ENCODE measurements at places on chromosomes 3 and 15.
A peak's percentile ranks its signal among the peaks of the same experiment; 100 is the strongest.

- H3K4me1 ChIP-seq: peaks cover 13% of the 10 kb centered on the region
- H3K27ac ChIP-seq: peak overlapping the region; percentile 85
- no peak for DNase-seq
- no peak overlapping the region for H3K4me3 ChIP-seq
Observed at GRCh38 chr3:129304962-129305222, 26.2 kb downstream of the HMCES start.

- no peak overlapping the region for H3K4me3 ChIP-seq
- no peaks in the 10 kb centered on the region for H3K36me3 ChIP-seq
- H3K27me3 ChIP-seq: no peaks in the 10 kb centered on the region
- no peaks in the 10 kb centered on the region for H3K4me1 ChIP-seq
Observed at GRCh38 chr15:64289550-64289949, 66.4 kb downstream of the CSNK1G1 start.

GRCh38 chr15:69610277-69610676 lies 157.7 kb downstream of the RPLP1 start:
- H3K4me1 ChIP-seq: peaks cover 6% of the 10 kb centered on the region
- no peak overlapping the region for H3K4me3 ChIP-seq
- no peaks in the 10 kb centered on the region for H3K27me3 ChIP-seq
- DNase-seq: peak; percentile 33

GRCh38 chr3:106381939-106382335 lies 513.1 kb upstream of the CBLB start:
- H3K27ac ChIP-seq: no peak overlapping the region
- H3K36me3 ChIP-seq: no peaks in the 10 kb centered on the region
- no peaks in the 10 kb centered on the region for H3K27me3 ChIP-seq
- no peaks in the 10 kb centered on the region for H3K4me1 ChIP-seq

GRCh38 chr3:181753391-181753790 lies 41.7 kb downstream of the SOX2 start:
- no peak overlapping the region for H3K4me3 ChIP-seq
- no peaks in the 10 kb centered on the region for H3K27me3 ChIP-seq
- no peak for DNase-seq
- no peaks in the 10 kb centered on the region for H3K36me3 ChIP-seq
- no peaks in the 10 kb centered on the region for H3K4me1 ChIP-seq

DNA sequence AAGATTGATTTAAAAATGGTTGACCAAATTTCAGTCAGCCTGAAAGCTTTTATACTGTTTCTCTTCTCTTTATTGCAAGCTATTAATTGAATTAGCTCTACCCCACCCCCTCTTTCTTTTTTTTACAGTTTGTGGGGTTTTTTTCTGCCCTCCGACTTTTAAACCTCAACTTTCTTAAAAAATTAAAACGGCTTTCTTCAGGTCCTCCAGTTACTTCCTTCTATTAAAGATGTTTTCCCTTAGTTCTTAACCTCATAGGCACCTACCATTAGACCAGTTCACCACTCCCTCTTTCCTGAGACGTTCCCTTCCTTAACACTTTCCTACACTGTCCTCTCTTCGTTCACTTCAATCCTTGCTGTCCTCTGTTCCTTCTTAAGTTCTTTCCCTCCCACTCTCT lies 52.4 kb downstream of the ATP8B4 start:
- DNase-seq: no peak
- H3K27me3 ChIP-seq: no peaks in the 10 kb centered on the region
- H3K36me3 ChIP-seq: no peaks in the 10 kb centered on the region
- no peaks in the 10 kb centered on the region for H3K4me1 ChIP-seq
- no peak overlapping the region for H3K4me3 ChIP-seq
- no peak overlapping the region for H3K27ac ChIP-seq

- no peak for DNase-seq
- H3K4me3 ChIP-seq: no peak overlapping the region
- no peaks in the 10 kb centered on the region for H3K4me1 ChIP-seq
- no peaks in the 10 kb centered on the region for H3K27me3 ChIP-seq
- H3K36me3 ChIP-seq: no peaks in the 10 kb centered on the region
Observed at GRCh38 chr3:17891139-17891856, 148.9 kb upstream of the TBC1D5 start.

DNA sequence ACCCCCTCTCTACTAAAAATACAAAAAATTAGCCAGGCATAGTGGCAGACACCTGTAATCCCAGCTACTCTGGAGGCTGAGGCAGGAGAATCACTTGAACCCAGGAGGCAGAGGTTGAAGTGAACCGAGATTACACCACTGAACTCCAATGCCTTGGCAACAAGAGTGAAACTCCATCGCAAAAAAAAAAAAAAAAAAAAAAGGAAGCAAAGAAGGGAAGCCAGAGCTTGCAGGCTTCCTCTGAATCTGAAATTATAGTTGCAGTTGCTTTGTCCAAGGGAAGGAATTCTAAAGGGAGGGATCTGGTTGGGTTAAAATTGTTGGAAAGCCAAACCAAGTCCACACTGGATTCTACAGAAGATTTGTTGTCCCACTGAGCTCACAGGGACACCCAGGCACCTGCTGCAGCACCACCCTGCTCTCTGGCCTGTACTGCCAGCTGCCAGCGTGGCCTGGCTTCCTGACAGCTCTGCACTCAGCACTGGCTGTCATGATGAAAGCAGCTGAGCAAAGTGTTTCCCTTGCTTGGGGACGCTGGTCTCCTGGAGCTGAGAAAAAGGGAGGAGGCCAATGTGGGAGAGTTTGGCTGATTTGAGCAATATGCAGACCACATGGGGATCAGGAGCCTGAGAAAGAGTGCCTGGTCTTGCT lies 88.8 kb upstream of the HES1 start:
- H3K27ac ChIP-seq: peak overlapping the region; percentile 77
- H3K27me3 ChIP-seq: peaks cover 4% of the 10 kb centered on the region
- H3K4me1 ChIP-seq: peaks cover 32% of the 10 kb centered on the region
- no peak overlapping the region for H3K4me3 ChIP-seq
- peak; percentile 93 for DNase-seq

DNA sequence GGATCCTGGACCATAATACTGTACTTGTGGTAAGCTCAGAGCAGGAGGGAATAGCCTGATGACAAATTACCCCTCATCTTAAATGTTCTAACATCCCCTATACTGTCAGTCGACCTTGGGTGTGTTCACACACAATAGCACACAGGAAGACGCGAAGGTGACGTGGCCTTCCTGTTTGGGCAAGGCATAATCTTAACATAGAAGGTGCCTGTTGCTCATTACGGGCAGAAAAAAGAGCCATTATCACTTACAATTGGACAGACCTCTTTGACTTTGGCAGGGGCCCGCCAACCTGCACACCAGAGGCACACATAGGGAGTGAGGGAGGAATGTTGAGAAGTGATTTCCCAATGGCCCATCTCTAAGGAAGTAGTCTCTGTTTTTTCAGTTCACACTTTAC lies 144.2 kb downstream of the ANO10 start:
- DNase-seq: peak; percentile 34
- peak overlapping the region; percentile 38 for H3K27ac ChIP-seq
- no peak overlapping the region for H3K4me3 ChIP-seq
- H3K4me1 ChIP-seq: no peaks in the 10 kb centered on the region
- no peaks in the 10 kb centered on the region for H3K36me3 ChIP-seq

- H3K4me1 ChIP-seq: peaks cover 16% of the 10 kb centered on the region
- H3K27ac ChIP-seq: no peak overlapping the region
- no peak overlapping the region for H3K4me3 ChIP-seq
- no peaks in the 10 kb centered on the region for H3K27me3 ChIP-seq
- peak; percentile 56 for DNase-seq
Observed at GRCh38 chr3:4812591-4812990, 166.6 kb upstream of the BHLHE40 start.

GRCh38 chr3:50321336-50322114 lies 1.0 kb downstream of the HYAL2 start:
- H3K4me3 ChIP-seq: peak overlapping the region; percentile 74
- peak overlapping the region; percentile 96 for H3K27ac ChIP-seq
- H3K27me3 ChIP-seq: no peaks in the 10 kb centered on the region

DNA sequence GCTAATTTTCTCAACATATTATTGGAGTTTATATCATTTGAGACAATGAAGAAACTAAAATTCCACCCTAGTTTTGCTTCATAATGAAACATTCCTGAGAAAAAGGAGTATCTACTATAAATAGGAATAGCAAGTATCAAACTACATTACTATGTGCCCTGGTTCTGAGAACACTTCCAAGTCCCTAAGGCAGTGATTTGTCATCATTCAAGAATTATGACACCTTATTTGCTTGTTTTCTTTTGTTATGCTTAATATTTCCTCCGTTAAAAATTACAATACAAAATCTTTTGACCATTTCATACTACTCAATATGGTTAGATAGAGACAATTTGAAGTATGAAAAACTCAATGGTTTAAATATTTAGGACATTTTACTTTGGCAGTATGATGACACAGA lies 707.8 kb upstream of the GOLIM4 start:
- H3K36me3 ChIP-seq: no peaks in the 10 kb centered on the region
- no peaks in the 10 kb centered on the region for H3K27me3 ChIP-seq
- no peak for DNase-seq
- H3K27ac ChIP-seq: no peak overlapping the region
- H3K4me1 ChIP-seq: no peaks in the 10 kb centered on the region

- H3K27ac ChIP-seq: no peak overlapping the region
- no peaks in the 10 kb centered on the region for H3K27me3 ChIP-seq
- no peaks in the 10 kb centered on the region for H3K4me1 ChIP-seq
- no peak for DNase-seq
- no peaks in the 10 kb centered on the region for H3K36me3 ChIP-seq
Observed at GRCh38 chr3:22632536-22632935, 570.6 kb upstream of the UBE2E2 start.

GRCh38 chr15:31273258-31273941 lies 53.2 kb upstream of the KLF13 start:
- H3K36me3 ChIP-seq: no peaks in the 10 kb centered on the region
- no peak overlapping the region for H3K4me3 ChIP-seq
- H3K4me1 ChIP-seq: peaks cover 49% of the 10 kb centered on the region
- H3K27me3 ChIP-seq: no peaks in the 10 kb centered on the region

DNA sequence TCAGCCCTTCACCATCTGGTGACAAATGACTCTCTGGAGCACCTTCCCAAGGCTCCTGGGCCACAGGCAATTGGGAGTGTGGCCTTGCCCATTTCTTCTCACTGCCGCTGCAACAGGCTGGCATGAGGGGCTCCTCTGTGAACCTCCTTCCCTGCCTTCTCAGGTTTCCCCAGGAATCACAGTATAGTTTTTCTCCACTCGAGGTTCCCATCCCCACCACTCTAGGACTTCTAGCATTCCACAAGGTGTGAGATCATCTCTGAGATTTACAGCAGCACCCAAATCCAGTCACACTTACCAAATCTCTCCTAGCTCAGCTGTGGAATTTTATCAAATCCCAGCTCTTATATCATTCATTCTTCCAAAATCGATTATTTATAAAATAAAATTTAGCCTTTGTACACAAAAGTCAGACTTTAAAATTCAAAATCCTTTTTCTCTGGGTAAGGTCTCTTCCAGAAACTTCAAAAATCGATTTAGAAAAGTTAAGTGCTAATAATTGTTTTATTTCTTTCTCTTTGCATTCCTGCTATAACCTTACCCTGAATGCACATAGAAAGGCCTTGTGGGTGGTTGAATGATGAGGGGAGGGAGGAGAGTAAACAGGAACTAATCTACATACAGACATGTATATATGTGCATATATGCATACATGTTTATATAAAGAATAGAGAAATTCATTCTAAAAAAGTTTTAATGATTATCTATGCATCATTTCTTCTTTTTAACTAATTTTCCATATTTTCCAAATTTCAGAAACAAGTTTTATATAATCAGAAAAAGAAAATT lies 18.9 kb upstream of the ATP13A4 start:
- H3K4me3 ChIP-seq: no peak overlapping the region
- no peak overlapping the region for H3K27ac ChIP-seq
- no peaks in the 10 kb centered on the region for H3K27me3 ChIP-seq
- no peaks in the 10 kb centered on the region for H3K4me1 ChIP-seq

GRCh38 chr15:73617301-73617831 lies 15.8 kb downstream of the NPTN start:
- no peaks in the 10 kb centered on the region for H3K4me1 ChIP-seq
- H3K4me3 ChIP-seq: no peak overlapping the region
- no peaks in the 10 kb centered on the region for H3K27me3 ChIP-seq
- no peak for DNase-seq
- H3K27ac ChIP-seq: no peak overlapping the region
- H3K36me3 ChIP-seq: no peaks in the 10 kb centered on the region

DNA sequence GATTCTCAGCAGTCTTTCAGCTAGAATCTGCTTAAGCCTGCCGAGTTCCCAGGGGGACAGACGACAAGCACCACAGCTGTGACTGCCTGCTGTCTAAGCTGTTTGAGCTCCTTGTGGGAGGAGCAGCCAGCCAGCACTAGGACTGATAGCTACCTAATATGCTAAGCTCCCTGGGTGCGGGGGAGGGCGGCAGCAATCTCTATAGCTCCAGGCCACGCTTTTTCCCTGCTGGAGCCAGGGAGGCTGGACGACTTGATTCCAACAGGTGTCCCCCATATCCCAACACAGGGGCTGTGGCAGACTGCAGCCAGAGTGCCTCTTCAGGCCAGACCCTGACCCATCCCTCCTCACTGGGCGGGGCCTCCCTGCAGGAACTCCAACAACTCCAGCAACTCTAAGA lies 134.1 kb upstream of the ARPP21 start:
- H3K36me3 ChIP-seq: no peaks in the 10 kb centered on the region
- H3K27me3 ChIP-seq: no peaks in the 10 kb centered on the region
- no peak overlapping the region for H3K4me3 ChIP-seq
- peaks cover 16% of the 10 kb centered on the region for H3K4me1 ChIP-seq

- no peak for DNase-seq
- no peaks in the 10 kb centered on the region for H3K4me1 ChIP-seq
- H3K36me3 ChIP-seq: no peaks in the 10 kb centered on the region
- no peaks in the 10 kb centered on the region for H3K27me3 ChIP-seq
- H3K27ac ChIP-seq: no peak overlapping the region
Observed at GRCh38 chr3:84510007-84510406, 448.8 kb upstream of the CADM2 start.

GRCh38 chr3:34145796-34146195 lies 347.4 kb downstream of the PDCD6IP start:
- no peaks in the 10 kb centered on the region for H3K36me3 ChIP-seq
- no peak for DNase-seq
- no peak overlapping the region for H3K4me3 ChIP-seq
- H3K27ac ChIP-seq: no peak overlapping the region
- H3K4me1 ChIP-seq: no peaks in the 10 kb centered on the region

DNA sequence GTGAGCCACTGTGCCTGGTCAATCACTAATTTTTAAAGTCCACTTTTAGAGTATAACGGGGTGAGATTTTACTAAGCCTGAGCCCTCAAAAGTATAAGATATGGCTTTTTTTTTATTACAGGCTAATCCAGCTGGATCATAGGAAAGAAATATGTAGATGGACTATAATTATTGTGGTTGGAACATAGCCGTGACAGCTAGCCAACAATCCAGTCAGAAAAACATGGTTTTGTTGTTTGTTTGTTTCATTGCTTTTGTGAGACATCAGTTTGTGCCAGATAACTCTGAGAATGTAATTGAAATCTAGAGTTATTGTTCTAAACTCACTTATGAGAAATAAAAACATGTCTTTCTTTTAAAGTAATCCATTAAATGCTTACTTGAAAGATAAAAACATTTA lies 37.3 kb upstream of the ATOSA start:
- H3K27me3 ChIP-seq: no peaks in the 10 kb centered on the region
- no peak overlapping the region for H3K27ac ChIP-seq
- no peak overlapping the region for H3K4me3 ChIP-seq
- DNase-seq: peak; percentile 40
- no peaks in the 10 kb centered on the region for H3K4me1 ChIP-seq
- H3K36me3 ChIP-seq: no peaks in the 10 kb centered on the region

GRCh38 chr15:75644376-75644775 lies 3.3 kb upstream of the SNX33 start:
- peaks cover 3% of the 10 kb centered on the region for H3K36me3 ChIP-seq
- H3K4me1 ChIP-seq: peaks cover 29% of the 10 kb centered on the region
- H3K27ac ChIP-seq: no peak overlapping the region
- no peak overlapping the region for H3K4me3 ChIP-seq

GRCh38 chr3:10408680-10409079 lies 87.8 kb upstream of the SEC13 start:
- DNase-seq: no peak
- no peak overlapping the region for H3K27ac ChIP-seq
- no peaks in the 10 kb centered on the region for H3K27me3 ChIP-seq
- no peak overlapping the region for H3K4me3 ChIP-seq
- no peaks in the 10 kb centered on the region for H3K4me1 ChIP-seq
